Uterus (tissue), 4 donors: ENCODE measurements at places on chromosomes 11 and 22. TPM values are rescaled to one million over a fixed set of nuclear protein-coding genes. Genes with fewer than 3 reads are reported as not detected.

The ST14 gene
- 1.7 TPM for total RNA-seq

DNA sequence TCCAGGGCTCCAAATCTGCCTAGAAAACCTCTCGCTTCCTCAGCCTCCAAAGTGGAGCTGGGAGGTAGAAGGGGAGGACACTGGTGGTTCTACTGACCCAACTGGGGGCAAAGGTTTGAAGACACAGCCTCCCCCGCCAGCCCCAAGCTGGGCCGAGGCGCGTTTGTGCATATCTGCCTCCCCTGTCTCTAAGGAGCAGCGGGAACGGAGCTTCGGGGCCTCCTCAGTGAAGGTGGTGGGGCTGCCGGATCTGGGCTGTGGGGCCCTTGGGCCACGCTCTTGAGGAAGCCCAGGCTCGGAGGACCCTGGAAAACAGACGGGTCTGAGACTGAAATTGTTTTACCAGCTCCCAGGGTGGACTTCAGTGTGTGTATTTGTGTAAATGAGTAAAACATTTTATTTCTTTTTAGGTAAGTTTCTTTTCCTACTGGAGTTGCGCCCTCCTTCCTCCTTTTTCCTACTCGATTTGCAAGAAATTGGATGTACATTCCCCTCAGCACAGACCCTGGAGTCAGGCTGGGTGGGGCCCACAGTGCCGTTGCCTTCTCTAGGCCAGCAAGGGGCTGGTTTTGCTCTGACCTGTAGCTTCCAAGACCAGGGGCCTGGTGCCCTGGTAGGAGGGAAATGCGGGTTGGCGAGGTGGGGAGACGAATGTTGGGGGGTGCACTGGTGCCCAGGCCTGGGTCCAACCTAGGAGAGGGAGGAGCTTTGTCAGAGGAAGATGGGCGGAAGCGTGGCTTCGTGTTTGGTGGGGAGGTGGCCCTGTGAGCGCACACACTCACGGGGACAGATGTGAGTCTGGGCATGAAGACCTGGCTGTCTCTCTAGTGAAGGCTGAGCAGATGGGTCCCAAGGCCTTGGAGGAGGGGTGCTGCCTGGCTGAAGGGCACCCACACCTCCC lies 50.6 kb downstream of the ST14 start:
- no peaks in the 10 kb centered on the region for H3K27me3 ChIP-seq
- no peaks in the 10 kb centered on the region for H3K36me3 ChIP-seq
- no peaks in the 10 kb centered on the region for H3K4me1 ChIP-seq
- no peak overlapping the region for H3K27ac ChIP-seq

GRCh38 chr22:40381461-40381860 lies 11.1 kb downstream of the SGSM3 start:
- H3K36me3 ChIP-seq, result no peaks in the 10 kb centered on the region
- H3K4me1 ChIP-seq, result no peaks in the 10 kb centered on the region
- no peak for DNase-seq
- no peak overlapping the region for H3K4me3 ChIP-seq

- no peaks in the 10 kb centered on the region for H3K36me3 ChIP-seq
- no peak overlapping the region for H3K27ac ChIP-seq
- H3K27me3 ChIP-seq, result no peaks in the 10 kb centered on the region
These were observed 888.5 kb downstream of the NTM start for GRCh38 chr11:132258875-132259274.

DNA sequence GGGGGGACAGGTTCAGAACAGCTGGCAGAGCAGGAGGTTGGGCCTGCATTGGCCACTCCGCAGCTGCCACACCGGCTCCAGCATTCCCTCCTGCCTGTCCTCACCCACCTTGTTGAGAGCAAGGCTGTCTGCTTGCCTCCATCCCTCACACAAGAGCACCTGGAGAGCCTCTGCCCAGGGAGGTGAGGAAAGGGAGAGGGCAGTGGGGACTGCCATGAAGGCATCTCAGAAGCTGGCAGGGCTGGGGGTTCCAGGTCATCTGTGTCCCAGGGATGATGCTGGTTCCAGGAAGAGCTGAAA lies 27.1 kb downstream of the RSPH14 start:
- H3K36me3 ChIP-seq, result no peaks in the 10 kb centered on the region
- H3K4me1 ChIP-seq, result no peaks in the 10 kb centered on the region
- no peaks in the 10 kb centered on the region for H3K27me3 ChIP-seq
- no peak for DNase-seq
- no peak overlapping the region for H3K4me3 ChIP-seq

The MAP6 gene
- total RNA-seq, result 22.1 TPM

DNA sequence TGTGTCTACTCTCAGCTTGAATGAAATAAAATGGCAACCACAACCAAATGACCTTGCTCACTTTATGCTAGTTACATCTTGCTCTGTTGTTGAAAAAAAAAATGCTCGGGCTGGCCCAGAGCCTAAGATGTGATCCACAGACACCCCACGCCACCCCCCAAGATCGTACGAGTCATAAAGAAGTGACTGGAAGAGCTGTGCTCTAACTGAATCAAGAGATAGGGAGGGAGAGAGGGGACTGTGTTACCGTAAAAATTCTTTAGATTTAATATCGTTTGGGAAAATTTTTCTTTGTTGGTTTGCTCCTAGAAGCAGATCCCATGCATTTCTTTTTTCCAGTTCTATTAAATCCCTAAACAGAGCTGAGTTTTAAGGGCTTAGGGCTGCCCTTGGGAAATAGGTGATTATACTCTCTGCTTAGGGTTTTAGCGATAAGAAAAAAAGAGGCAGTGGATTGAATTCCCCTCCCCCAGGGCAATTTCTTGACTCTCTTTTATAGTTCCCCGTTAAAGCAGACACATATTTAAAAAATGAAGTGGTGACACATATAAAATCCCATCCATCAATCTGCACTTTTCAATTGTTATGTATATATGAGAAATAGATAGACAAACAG lies 14.5 kb downstream of the MAML2 start:
- no peak overlapping the region for H3K27ac ChIP-seq
- no peak for DNase-seq
- H3K4me3 ChIP-seq, result no peak overlapping the region
- no peaks in the 10 kb centered on the region for H3K27me3 ChIP-seq

DNA sequence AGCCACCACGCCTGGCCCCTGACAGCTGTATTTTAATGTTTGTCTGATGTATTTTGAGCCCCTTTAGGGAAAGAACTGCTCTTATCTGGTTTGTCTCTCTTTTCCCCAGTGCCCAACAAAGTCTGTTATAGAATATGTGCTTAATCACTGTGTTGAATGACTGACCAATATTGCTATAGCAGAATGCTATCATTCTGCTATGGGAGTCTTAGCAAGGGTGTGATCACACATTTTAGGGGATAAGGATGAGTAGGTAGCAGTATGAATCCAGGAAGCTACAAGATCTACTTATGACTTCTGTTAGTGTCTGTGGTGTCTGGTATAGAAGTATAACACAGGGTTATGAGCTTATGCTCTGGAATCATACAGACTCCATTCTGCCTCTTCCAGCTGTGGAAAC lies 117.5 kb upstream of the RRM1 start:
- DNase-seq, result no peak
- no peak overlapping the region for H3K4me3 ChIP-seq

DNA sequence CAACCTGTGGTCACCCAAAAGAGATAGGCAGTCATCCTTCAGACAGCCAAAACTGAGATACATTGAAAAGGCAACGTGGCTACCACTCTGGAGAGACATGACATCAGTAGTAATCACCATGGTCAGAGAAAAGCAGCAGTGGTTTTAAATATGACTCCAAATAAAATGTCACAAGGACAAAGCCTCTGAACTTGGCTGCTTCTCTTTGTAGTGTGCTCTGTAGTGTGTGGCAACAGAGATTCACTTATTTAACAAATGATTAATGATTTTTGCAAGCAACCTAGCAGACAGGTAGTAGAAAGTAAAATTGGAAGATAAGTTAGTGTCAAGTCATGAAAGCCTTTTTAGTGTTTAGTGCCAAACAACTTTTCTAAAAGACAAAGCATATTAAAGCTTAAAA lies 63.5 kb downstream of the PAX6 start:
- H3K27me3 ChIP-seq, result no peaks in the 10 kb centered on the region
- no peaks in the 10 kb centered on the region for H3K36me3 ChIP-seq
- H3K4me1 ChIP-seq, result no peaks in the 10 kb centered on the region
- no peak overlapping the region for H3K27ac ChIP-seq

The POU2AF2 gene
- not detected for total RNA-seq

The BIK gene
- 0.49 TPM for total RNA-seq

The MMP12 gene
- total RNA-seq, result not detected

The ABCC8 gene
- total RNA-seq, result under 0.01 TPM

The NPAT gene
- 14.7 TPM for total RNA-seq

DNA sequence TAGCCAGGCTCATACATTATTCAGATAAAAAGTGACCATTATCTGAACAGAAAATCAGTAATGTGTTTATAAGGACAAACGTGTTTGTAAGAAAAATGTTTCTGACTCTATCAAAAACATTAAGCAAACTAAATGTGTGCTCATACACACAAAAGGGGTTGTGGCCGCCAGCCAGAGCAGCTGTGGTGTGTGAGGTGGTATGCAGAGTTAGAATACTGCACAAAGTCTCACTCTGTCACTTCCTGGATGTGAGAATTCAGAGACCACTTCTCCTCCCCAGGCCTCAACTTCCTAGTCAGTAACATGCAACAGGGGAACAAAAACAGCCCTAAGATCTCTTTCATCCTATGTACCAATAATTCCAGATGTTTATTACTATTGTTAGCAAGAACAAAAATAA lies 9.4 kb downstream of the OR5B21 start:
- no peaks in the 10 kb centered on the region for H3K27me3 ChIP-seq
- no peaks in the 10 kb centered on the region for H3K36me3 ChIP-seq
- no peak overlapping the region for H3K27ac ChIP-seq
- no peak for DNase-seq

The FUT4 gene
- 7.3 TPM for total RNA-seq

DNA sequence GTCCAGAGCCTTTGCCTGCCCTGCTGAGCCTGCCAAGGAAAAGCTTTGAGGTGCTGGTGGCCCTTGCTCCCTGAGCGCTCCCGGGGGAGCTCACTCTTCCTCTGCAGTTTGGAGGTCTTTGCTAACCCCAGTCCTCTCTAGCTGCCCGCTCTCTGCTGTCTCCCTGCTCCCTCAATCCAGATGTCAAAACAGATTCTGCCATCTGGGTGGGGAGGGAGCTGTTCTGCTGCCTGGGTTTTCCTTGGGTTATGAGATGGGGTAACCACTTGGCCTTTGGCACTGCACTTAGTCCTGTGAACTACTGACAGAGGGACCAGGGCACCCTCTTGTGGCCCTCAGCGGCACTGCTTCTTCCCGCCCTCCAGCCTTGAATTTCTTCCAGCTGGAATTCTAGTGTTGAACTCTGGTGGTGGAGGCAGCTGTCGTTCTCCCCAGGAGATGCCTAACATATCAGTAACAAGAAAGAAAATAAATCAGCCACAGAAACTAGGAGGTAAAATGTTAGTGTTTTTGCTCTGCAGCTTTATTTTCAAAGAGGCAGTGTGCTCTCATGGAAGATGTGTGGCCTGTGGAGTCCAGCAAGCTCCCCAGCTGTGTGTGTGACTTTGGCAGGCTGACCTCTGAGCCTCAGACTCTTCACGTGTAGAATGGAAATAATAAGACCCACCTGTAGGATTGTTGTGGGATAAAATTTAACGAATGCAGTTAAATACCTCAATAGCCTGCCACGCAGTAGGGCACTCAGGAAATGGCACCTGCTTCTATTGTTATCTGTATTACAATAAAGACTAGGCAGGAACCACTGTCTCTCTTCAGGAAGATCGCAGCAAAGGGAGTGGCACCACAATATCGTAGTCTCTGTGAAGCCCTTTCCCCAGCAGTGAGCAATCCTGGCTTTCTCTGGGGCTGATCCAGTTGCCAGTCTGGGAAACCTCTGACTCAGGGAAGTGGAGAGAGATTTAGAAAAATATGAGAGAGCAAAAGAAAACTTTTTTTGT lies 23.4 kb downstream of the ARFGAP2 start:
- peaks cover 3% of the 10 kb centered on the region for H3K4me1 ChIP-seq
- no peaks in the 10 kb centered on the region for H3K27me3 ChIP-seq
- no peak overlapping the region for H3K27ac ChIP-seq
- DNase-seq, result peak; percentile 85

- no peak for DNase-seq
- H3K27ac ChIP-seq, result peak overlapping the region; percentile 94
- H3K36me3 ChIP-seq, result no peaks in the 10 kb centered on the region
These were observed 839 bp downstream of the STX5 start for GRCh38 chr11:62830904-62831519.

The MRGPRX4 gene
- not detected for total RNA-seq

The GAL gene
- total RNA-seq, result 0.41 TPM

The STIM1 gene
- total RNA-seq, result 71.5 TPM

- H3K4me1 ChIP-seq, result no peaks in the 10 kb centered on the region
- no peaks in the 10 kb centered on the region for H3K27me3 ChIP-seq
- H3K4me3 ChIP-seq, result no peak within 1 kb of the TSS
- H3K36me3 ChIP-seq, result no peaks in the 10 kb centered on the region
- no peak within 1 kb of the TSS for H3K27ac ChIP-seq
- DNase-seq, result no peak
These were observed at the start of gene TMPRSS6 for GRCh38 chr22:37109242-37109917. Gene TMPRSS6, minus strand, starts transcription at chr22:37109713. Its CDS starts 6,296 bp downstream, at chr22:37103417.

The AQP11 gene
- not detected for total RNA-seq

DNA sequence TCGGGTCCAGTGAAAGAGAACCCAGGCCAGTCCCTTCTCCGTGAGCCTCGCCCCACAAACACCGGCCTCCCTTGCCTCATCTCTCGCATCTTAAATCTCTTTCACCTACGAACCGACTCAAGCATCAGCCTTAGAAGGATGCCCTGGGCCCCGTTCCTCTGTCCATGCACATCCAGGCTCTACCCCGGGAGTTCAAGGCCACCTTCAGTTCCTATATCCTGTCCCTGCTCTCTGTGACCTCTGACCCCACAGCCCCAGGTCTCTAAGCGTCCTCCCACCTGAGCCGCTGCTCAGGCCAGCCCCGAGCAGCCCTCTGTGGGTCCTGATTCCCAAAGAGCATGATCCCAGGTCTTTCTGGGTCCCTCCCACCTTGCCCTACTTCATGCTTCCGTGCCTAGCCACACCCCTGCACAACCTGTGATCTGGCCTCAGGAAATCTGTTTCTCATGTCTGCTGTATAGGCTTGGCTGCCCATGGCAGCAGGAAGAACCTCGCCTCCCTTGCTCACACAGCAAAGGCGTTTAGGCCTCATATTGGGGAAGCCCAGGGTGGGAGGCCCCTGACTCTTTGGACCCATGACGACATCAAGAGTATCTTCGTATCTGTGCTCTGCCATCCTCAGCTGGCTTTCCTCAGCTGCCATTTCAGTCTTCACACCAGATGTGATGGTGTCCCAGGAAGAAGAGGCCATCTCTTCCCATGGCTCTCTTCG lies 77.5 kb upstream of the SEPTIN5 start:
- H3K4me3 ChIP-seq, result no peak overlapping the region
- no peaks in the 10 kb centered on the region for H3K36me3 ChIP-seq
- no peaks in the 10 kb centered on the region for H3K27me3 ChIP-seq

- H3K27ac ChIP-seq, result no peak overlapping the region
- H3K4me3 ChIP-seq, result no peak overlapping the region
- no peak for DNase-seq
- H3K4me1 ChIP-seq, result no peaks in the 10 kb centered on the region
These were observed 18.0 kb downstream of the CNTF start for GRCh38 chr11:58640386-58641023.

- H3K27ac ChIP-seq, result no peak overlapping the region
- DNase-seq, result no peak
- H3K4me3 ChIP-seq, result no peak overlapping the region
- H3K36me3 ChIP-seq, result no peaks in the 10 kb centered on the region
These were observed 23.0 kb downstream of the FDX1 start for GRCh38 chr11:110452720-110453119.
